ENCODE measurements at places on chromosomes 13 and 19.

- no peak for DNase-seq
Measured at GRCh38 chr13:33290421-33290965, 4.9 kb upstream of the STARD13 start.

GRCh38 chr13:106685143-106685542, 117.2 kb upstream of the ARGLU1 start:
- no peak for DNase-seq

DNA sequence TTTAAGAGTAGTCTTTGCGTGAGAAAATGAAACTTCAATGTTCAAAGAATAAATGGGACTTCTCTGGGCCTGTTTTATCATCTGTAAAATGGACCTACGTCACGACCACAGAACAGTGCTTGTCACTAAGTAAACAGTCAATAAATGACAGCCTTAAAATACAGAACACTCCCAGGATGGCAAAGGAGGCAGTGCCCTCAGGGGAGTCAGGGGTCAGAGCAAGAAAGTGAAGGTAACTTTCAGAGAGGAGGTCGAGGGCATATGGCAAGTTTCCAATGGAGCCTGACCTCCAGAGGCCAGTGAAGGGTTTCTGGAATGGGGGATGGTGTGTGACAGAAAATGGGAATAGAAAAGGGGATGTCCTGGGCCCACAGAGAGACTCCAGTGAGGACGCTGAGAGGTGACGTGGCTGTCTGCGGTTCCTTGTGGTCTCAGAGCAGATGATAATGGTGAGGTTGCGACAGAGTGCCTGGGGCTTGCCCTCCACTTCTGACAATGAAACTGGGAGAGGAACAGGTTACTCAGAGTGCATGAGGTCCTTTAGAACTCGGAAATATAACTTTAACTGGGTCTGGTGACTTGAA, 91.8 kb downstream of the UBL3 start:
- peak; percentile 39 for DNase-seq

- DNase-seq = no peak
Measured at GRCh38 chr19:18878858-18879578, 16.9 kb downstream of the CERS1 start.

DNA sequence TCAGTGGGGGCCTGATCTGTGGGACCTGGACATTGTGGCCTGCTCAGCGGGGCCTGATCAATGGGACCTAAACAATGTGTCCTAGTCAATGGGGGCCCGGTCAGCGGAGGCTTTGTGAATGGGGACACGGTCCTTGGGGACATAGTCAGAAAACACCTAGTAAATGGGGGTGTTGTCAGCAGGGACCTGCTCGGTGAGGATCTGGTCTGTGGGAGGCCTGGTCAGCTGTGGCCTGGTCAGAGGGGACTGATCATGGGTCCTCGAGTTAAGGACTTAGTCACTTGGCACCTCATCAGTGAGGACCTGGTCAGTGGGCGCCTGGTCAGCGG, 44.5 kb upstream of the TPM4 start:
- DNase-seq = no peak

GRCh38 chr19:406971-407510, 1.9 kb downstream of the C2CD4C start:
- peak; percentile 9 for DNase-seq

GRCh38 chr19:34181111-34181864, 9.0 kb downstream of the LSM14A start:
- no peak for DNase-seq

- DNase-seq = no peak
Measured at GRCh38 chr13:111177921-111178320, 62.8 kb downstream of the ARHGEF7 start.

- no peak for DNase-seq
Measured at GRCh38 chr19:4319067-4319718, 14.8 kb downstream of the FSD1 start.

GRCh38 chr19:5824751-5825150, 14.8 kb downstream of the FUT6 start:
- no peak for DNase-seq

DNA sequence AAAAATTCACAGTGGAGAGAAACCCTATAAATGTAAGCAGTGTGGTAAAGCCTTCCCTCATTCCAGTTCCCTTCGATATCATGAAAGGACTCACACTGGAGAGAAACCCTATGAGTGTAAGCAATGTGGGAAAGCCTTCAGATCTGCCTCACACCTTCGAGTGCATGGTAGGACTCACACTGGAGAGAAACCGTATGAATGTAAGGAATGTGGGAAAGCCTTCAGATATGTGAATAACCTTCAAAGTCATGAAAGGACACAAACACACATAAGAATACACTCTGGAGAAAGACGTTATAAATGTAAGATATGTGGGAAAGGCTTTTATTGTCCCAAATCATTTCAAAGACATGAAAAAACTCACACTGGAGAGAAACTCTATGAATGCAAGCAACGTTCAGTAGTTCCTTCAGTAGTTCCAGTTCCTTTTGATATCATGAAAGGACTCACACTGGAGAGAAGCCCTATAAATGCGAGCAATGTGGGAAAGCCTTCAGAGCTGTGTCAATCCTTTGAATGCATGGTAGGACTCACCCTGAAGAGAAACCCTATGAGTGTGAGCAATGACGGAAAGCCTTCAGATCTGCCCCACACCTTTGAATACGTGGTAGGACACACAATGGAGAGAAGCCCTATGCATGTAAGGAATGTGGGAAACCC, 16.1 kb upstream of the ZNF439 start:
- DNase-seq = no peak

DNA sequence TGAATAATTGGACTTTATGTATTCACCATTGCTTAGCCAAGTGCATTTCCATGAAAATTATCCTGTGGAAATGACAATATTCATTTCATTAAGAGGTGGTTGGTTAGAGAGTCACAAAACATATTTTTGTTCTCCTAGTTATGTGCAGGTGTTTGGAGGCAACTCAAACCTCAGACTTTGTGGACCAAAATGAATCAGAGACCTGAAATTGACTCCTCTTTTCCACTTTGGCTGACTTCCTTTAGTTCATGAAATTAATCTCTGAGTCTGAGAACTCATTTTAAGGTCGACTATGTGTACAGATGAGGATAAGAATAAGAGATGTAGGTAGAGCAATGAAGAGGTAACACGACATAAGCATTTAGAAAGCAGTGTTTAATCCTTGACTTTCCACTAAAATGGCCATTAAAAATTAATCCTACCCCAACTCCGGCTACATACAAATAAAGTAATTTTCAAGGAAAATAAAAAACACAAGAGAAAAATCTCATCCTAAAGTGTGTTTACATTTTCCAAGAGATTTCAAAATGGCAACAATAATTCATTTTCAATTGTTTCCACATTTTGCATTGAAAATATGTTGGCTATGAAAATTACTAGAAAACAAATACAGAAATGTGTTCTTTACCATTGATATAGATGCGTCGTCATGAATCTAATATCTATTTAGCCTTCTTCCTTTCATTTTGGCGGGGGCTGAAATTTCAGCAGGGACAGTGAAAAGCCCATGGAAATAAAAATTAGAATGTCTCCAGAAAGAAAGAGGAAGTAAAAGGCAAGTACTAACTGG, 185.4 kb upstream of the CSNK1A1L start:
- no peak for DNase-seq

DNA sequence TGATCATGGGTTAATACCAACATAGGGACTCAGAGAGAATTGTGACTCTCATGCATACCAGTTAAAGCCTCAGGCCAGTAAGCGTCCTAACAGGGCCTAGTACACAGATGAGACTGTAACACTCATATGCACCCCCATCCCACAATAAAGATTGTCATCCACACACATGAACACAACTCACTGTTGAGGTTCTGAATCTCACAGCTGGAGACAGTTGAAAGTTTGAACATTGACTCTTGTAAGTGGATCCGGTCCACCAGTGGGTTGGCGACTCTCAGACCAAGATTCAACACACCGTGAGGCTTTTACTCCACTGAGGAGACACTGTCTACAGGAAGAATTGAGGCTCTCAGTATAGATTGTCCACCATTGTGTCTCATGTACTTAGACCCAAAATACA, 88.1 kb downstream of the ZNF429 start:
- no peak for DNase-seq

- no peak for DNase-seq
Measured at GRCh38 chr19:44573183-44573582, 40.2 kb upstream of the IGSF23 start.

DNA sequence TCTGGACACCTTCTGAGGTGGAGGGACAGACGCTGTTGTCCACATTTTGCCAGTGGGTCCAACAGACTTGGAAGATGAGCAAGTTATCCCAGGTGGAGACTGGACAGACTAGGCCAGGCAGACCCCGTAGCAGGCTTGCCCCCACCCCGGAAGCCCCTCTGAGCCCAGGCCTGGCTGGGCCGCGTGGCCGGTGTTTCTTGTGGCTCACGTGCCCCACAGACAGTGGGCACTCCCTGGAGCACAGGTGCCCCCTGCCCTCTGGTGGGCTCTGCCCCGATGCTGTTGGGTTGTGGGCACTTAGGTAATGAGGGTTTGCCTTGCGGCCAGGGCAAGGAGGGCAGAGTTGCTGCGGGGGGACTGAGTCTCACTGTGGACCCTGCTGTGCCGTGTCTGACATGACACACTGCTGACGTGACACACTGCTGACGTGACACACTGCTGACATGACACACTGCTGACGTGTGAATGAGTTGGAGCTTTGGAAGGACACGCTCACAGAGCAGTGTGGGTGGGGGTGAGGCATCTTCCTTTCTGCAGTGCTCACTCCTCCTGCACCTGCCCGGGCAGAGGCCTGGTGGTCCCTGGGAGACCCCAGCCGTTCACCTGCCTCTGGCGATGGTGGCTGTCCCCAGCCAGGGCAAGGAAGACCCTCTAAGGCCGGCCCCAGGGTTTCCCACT, 25.1 kb downstream of the DOT1L start:
- no peak for DNase-seq

- DNase-seq = no peak
Measured at GRCh38 chr19:8355631-8356402, 8.1 kb upstream of the ANGPTL4 start.

GRCh38 chr19:38049105-38049649, 142.2 kb downstream of the SIPA1L3 start:
- peak; percentile 57 for DNase-seq

DNA sequence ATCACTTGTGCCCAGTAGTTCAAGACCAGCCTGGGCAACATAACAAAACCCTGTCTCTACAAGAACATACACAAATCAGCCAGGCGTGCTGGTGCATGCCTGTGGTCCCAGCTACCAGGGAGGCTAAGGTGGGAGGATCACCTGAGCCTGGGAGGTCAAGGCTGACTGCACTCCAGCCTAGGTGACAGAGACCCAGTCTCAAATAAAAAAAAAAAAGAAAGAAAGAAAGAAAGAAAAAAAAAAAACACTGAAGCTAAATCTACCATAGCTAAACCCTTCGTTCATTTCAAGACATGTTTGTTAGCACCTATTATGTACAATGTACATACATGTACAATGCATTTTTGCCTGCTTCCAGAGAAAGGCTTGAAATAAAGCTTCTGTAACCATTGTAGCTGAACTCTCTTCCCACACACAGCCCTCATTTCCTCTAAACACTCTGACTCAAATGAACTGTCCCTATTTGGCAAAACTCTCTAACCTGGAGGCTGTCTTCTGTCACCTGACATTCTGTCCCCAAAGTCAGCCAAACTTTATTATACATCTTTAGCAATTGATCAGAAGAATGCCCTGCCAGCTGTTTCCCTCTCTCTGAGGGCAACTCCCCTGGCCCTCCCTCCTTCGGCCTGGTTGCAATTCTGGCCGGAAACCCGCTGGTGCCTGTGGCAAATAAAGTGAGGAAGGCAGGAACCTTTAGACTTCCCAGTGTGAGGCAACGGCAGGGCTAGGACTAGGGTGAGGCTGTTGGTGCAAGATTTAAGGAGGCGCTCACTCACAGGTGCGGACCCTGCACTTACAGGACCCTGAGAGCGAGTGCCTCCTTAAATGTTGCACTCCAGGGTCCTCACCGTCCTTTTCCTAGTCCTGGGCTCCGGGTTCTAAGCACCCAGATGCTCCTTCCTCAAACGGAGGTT, 1.8 kb downstream of the ETHE1 start:
- peak; percentile 25 for DNase-seq

- DNase-seq = no peak
Measured at GRCh38 chr13:104584481-104584880, 1518.3 kb upstream of the SLC10A2 start.

- no peak for DNase-seq
Measured at GRCh38 chr19:42024622-42025111, 30.6 kb upstream of the ATP1A3 start.

- no peak for DNase-seq
Measured at GRCh38 chr13:113874177-113874576, 10.3 kb upstream of the GAS6 start.

GRCh38 chr13:102724923-102725322, 30.1 kb upstream of the METTL21C start:
- no peak for DNase-seq

GRCh38 chr13:43981091-43981490, 101.4 kb downstream of the LACC1 start:
- no peak for DNase-seq

DNA sequence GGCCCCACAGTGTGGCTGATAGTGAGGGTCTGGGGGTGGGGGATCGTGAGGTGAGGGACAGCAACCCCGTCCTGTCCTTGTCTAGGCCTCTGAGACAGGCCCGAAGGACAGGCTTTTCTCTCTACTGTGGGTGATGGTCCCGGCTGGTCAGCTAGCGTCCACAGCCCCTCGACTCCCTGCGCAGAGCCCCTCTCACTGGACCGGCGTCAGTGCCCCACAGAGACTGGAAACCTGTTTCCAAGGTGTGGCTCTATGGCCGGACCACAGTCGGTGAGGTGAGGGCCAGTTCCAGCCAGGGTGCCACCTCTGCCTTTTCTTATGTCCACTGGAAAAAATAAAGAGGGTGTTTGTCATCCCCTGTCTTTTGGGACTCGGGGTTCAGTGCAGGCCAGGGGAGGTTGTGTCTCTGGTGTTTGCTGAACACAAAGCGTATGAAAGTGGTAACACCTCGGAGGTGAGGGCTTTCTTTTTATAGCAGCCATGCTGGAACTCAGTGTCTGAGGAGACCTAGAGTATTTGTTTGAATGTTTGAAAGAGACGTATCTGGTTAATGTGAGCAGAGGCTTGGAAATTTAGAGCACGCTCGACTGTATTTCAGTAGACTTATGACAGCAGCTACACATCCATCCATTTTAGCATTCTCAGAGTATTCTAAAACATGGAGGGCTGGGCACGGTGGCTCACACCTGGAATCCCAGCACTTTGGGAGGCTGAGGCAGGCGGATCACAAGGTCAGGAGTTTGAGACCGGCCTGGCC, 22.8 kb downstream of the ATP11A start:
- no peak for DNase-seq

DNA sequence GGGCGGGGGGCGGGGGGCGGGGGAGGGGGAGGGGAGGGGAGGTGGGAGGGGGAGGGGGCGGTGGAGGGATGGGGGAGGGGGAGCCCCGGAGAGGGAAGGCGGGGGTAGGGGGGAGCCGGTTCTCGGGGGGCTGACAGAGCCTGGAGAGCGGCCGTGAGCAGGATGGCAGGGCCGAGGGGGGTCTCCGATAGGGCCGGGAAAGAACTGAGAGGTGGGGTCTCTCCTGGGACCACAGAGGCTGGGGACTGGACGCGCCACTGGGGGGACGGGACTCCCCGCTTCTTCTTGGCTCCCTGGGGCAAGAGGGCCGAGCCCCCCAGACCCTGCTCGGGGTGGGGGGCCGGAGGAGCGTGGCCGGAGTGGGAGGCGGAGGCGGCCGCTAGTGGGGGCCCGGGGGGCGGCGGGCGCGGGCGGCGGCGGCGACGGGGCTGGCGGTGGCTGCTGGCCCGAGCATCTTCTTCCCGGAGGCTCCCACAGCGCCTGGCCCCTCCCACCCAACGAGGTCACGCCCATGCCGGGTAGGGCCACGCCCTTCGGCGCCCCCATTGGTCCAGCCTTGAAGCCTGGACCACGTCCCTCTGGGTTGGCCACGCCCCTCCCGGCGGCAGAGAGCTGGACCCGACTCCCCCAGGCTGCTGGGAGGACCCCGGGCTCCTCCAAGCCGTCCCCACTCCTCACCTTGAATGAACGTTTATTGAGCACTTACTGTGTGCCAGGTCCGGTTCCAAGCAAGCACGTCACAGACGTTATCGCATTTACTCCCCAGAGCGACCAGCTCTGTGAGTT, at the start of gene NOVA2:
Gene NOVA2, minus strand, starts transcription at position 313 of the 786 bp plus-strand sequence. CDS start 514 bp downstream, outside the sequence.
- peak; percentile 41 for DNase-seq

All from activated naive CD4-positive, alpha-beta T cell treated with anti-CD3 and anti-CD28 coated beads, Interleukin-2, amount 50 U/mL, for 16 hours (primary cell).